GM12864 (cell line): ENCODE measurements at places on chromosomes 12 and 14.

DNA sequence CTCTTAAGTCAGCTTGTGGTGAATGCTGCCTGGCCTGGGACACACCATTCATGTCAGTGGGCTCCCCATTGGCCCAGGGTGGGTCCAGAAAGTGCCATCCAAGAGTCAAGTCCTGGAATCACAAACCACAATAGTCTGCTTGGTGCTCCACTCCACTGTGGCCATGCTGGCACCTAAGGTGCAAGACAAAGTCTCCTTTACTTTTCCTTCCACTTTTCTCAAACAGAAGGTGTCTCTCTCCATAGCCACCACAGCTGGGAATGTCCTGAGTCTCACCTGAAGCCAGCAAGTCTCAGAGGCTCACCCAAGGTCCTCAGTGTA is 9.0 kb downstream of the RDH16 start:
- DNase-seq: no peak

DNA sequence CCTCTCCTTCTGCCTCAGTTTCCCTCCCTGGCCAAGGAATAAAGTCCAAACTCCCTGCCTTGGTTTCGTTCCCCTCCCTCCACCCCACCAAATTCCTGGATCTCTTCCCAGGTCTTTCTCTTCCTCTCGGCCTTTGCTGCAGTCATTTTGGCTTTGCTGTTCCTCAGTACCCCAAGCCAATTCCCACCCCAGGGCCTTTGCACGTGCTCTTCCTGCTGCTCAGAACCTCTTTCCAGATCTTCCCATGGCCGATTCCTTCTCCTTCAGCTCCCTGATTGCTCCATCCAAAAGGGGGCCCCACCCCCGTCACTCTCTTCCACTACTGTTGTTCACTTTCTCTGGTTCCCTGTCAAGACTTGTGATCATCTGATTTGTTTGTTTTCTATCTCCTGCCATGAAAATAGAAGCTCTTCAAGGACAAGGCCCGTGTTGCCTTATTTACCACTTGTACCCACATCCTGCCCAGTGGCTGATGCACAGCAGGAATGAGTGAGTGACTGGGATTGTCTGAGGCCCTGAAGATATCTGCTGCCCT is 3.1 kb downstream of the HNF1A start:
- DNase-seq: no peak

DNA sequence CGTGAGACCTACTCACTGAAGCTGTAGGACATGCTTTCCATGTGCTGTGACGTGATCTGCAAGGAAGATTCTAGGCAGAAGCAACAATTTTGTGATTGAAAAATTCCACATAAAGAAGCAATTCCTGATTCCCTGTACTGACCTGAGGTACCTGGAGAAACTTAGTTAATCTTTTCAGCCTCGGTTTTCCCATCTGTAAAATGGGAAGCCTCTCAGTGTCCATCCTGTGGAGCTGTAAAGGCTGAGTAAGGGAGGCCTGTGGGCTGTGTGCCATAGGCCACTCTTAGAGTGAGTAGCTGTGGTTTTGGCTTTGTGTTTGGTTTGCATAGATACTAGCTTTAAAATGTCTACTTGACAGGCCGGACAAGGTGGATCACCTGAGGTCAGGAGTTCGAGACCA is 50.7 kb downstream of the SFSWAP start:
- no peak for DNase-seq

GRCh38 chr12:63400718-63401117 is 249.7 kb upstream of the AVPR1A start:
- no peak for DNase-seq

GRCh38 chr12:13431041-13431440 is 234.5 kb downstream of the EMP1 start:
- no peak for DNase-seq

GRCh38 chr12:77549383-77550128 is 281.1 kb upstream of the NAV3 start:
- DNase-seq: no peak

DNA sequence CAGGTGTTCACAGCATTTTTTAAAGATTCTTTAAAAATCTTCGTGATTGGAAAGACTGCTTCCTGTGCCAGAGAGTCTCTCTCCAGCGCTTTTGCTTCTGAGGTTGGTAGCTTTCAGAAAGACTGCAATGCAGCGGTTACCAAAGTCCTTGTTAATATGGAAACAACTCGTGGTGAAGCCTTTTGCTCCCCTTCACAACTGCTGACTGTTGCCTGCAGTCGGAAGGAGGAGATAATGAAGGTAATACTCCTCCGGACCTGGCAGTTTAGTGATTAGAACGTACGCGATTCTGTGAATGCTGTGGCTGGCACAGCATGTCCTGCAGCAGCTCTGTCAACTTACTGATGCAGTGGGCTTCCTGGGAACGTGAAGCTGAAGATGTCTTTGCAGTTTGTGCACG is 50.9 kb downstream of the TRAF3 start:
- no peak for DNase-seq

GRCh38 chr14:105011312-105011990 is 9.4 kb downstream of the CDCA4 start:
- no peak for DNase-seq

DNA sequence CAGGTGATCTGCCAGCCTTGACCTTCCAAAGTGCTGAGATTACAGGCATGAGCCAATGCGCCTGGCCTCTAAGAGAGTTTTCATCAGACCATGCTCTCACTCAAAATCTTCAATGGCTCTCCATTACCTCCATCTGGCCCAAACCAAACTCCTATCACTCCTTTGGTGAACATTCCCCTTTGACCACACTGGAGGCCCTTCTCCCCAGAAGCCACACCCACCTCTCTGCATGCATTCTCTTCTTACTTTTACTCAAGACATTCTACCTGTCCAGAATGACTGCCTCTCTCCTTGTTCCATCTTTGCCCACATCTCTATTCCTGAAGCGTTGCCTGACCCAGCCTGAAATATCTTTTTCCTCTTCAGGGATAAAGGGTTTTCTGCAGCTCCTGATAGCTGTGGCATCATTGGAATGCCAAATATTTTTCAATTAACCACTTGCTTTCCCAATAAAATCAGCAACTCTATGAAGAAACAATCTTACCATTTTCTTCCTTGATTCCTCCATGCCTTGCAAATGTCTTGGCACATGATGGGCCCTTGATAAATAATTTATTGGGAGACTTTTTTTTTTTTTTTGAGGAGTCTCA is 15.5 kb downstream of the PLEK2 start:
- DNase-seq: no peak

DNA sequence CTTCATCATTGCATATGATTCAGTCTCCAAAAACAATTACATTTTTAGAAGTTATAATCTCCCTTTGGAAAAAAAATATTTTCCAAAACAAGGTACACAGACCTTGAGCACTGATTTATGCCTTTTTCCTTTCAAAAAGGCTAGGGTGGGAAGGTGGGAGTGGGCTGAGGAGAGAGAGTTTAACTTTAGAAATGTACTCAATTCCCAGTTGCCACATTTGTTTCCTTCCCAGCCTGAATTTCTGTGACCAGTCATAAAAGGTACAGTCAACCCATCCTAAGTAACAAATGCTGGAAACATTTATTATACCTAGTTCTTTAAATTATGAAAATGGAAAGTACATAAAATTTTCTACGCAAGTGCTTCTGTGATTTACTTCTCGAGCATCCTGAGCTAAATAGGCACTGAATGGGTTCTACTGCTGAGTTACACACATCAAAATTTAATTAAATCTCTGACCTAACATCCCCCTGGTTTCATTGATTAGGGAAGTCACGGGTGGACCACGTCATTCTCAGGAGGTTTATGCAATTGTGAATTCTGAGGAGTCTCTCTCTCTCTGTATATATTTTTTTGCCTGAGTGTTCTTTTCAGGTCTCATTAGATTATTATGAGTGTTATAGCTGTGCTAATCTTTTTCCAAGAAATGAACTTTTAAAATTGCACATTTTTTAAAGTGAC is 371.8 kb downstream of the BTG1 start:
- no peak for DNase-seq

- DNase-seq: no peak
Measured at GRCh38 chr12:943051-943450, 6.4 kb downstream of the RAD52 start.

- no peak for DNase-seq
Measured at GRCh38 chr12:21451529-21451928, 14.1 kb downstream of the PYROXD1 start.

- DNase-seq: no peak
Measured at GRCh38 chr12:83408851-83409250, 722.1 kb downstream of the TMTC2 start.

GRCh38 chr14:70881549-70882177 is 25.6 kb upstream of the PCNX1 start:
- peak; percentile 90 for DNase-seq

GRCh38 chr14:75264036-75264435 is 14.6 kb upstream of the FOS start:
- DNase-seq: no peak

DNA sequence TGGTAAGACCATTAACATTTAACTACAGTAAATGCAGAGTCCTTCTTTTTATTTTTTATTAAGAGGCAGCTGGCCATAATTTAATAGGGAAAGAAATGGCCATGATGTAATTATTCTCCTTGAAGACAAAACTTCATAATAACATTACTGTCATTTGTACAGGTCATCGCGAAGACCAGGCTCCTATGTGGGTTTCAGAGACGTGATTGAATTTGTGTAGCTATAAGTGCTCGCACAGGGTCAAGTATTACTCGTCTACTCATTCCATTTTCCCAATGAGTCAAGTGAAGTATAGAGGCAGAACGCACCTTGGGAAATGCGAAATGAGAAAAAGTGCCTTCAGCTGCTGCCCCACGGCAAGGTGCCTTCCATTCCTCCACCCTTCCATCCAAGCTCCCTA is 40.4 kb downstream of the EGLN3 start:
- no peak for DNase-seq

- DNase-seq: no peak
Measured at GRCh38 chr14:44777584-44777983, 184.2 kb downstream of the KLHL28 start.

DNA sequence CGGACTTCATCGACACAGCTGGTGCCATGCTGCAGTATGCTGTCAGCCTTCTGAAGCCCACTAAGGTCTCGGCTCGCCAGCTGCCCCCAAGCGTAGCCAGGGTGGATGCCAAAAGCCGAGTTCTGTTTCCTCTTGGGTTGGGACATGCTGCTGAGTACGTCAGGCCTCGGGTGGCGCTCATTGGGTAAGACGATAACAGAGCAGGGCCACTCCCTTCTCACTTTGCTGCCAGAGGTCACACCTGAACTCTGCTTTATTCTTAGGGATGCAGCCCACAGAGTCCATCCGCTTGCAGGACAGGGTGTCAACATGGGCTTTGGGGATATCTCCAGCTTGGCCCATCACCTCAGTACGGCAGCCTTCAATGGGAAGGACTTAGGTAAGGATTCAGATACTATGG is 11.1 kb downstream of the COQ6 start:
- DNase-seq: no peak

DNA sequence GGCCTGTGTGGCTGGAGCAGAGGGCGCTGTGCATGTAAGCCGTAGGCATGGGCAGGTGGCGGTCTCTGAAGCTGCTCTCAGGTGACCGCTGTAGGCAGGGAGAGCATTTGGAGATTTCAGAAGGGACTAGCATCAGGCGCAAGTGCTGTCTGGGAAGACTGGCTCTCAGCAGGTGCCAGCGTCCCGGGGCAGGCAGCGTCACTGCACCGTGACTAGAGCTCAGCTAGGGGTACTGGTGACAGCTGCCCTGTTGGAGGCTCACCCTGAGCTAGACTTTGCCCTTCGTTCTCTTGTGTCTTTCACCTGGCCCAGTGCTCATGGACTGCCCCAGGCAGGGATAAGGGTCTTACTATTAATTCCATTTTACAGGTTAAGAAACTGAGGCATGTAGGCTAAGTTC is 78.9 kb downstream of the DDX51 start:
- DNase-seq: no peak

GRCh38 chr12:130470969-130471368 is 133.3 kb downstream of the PIWIL1 start:
- no peak for DNase-seq

- no peak for DNase-seq
Measured at GRCh38 chr12:6279256-6279628, 31.2 kb upstream of the PLEKHG6 start.

GRCh38 chr14:66495218-66496098 is 9.3 kb downstream of the CCDC196 start:
- DNase-seq: no peak

DNA sequence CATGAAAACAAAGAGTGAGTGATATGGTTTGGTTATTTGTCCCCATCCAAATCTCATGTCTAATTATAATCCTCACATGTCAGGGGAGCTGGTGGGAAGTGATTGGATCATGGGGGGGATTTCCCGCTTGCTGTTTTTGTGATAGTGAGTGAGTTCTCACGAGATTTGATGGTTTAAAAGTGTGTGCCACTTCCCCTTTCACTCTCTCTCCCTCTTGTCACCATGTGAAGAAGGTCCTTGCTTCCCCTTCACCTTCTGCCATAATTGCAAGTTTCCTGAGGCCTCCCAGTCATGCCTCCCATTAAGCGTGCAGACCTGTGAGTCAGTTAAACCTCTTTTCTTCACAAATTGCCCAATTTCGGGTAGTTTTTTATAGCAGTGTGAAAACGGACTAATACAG is 2.1 kb upstream of the ATXN7L3B start:
- no peak for DNase-seq

GRCh38 chr12:94593822-94594442 is 56.4 kb downstream of the TMCC3 start:
- DNase-seq: no peak
